ENCODE measurements at places on chromosomes 2 and 18.

- no peak for DNase-seq
These were observed 84.8 kb downstream of the AQP4 start for GRCh38 chr18:26780520-26781325.

DNA sequence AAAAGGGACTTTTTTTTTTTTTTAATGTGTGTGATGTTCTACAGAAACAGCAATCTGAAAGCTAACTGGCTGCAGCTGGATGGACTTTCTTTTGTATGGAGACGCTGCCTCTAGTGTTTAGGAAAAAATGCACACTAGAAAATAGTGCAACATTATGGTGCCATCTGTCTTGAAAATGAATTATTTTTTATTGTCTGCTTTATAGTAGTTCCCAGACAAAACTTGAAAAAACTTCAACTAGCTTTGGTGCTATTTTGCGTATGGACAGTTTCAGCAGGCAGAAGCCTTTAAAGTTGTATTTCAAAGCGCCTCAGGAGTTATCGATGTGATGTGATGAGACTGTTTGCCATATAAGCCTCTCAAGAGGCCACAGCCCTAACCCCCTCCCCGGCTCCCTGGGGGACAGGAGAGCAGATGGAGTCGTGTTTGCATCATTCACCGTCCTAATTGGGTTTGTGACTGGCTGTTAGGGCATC is 86.9 kb downstream of the LTBP1 start:
- no peak for DNase-seq

DNA sequence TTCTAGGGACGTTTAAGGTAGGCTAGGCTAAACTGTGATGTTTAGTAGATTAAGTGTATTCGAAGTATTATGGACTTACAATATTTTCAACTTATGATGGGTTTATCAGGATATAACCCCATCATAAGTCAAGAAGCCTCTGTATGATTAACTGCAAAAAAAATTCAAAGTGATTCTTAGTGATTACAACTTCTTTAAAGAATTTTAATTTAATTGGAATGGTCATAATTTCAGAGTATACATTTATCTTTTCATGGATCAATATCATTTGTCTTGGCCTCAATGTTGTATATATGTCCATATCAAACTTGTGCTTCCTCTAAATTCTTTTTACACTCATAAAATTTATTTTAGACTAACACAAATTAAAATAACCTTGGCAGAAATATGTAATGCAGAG is 183.3 kb upstream of the LRP1B start:
- no peak for DNase-seq

DNA sequence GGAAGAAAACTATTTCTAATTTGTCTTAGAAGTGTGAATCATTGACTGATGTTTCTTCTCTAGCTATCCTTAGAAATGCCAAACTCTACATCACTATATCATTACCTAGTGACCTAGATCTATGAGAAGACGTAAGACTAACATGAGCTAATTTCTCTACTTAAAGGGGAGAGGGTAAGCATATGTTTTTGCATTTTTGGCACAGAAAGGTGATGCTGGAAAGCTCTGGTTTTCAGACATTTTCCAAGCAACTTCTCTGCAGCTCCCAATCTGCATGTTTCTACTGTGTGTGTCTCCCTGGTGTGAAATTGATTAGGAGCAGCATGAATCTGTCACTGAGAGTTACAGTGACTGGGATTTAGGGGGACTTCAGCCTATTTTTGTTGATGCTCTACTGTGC is 235.2 kb upstream of the LINC00305 start:
- DNase-seq: no peak

DNA sequence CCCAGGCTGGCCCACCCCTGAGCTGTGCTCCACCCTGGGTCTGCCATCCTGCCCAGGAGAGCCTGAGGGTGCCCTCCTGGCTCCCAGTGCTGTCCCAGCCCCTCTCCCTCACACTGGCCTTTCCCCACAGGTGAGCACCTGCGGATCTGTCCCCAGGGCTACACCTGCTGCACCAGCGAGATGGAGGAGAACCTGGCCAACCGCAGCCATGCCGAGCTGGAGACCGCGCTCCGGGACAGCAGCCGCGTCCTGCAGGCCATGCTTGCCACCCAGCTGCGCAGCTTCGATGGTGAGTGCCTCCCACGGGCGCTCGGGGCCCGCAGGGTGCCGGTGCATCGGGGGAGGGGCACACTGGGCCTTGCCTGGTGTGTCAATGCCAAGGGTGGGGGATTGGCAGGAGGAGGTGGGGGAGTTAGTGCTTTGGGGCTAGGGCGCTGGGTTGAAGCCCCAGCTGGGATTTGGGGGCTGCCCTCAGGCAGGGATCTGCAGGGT is 23.5 kb downstream of the GPC1 start:
- DNase-seq: no peak

GRCh38 chr18:31042406-31043181 is at the start of gene DSC3:
Gene DSC3 (minus strand): TSS chr18:31042742. CDS start chr18:31042660, 82 bp downstream.
- no peak for DNase-seq

GRCh38 chr2:81858998-81859397 is 1554.4 kb upstream of the LRRTM1 start:
- no peak for DNase-seq

DNA sequence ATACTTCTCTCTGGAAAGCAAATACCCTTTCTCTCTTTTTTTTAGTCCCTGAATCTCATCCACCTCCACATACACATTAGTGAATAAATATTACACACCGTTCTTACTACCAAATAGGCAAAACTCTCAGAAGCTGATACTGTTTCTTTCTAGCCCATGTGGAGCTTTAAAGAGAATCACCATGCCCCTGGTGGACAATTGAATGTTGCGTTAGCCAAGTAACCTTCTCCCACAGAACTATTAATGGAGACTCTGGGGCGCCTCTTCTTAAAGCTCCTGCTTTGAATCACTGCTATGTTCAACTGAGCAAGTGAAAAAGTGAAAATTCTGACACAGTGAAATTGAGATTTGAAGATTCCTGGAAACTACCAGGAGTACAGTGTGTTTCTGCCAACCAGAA is 522.8 kb upstream of the CDH7 start:
- DNase-seq: no peak

Measured in activated CD8-positive, alpha-beta memory T cell treated with anti-CD3 and anti-CD28 coated beads for 24 hours (primary cell).